ENCODE measurements at places on chromosomes 11 and 22.
A peak's percentile ranks its signal among the peaks of the same experiment; 100 is the strongest.

DNA sequence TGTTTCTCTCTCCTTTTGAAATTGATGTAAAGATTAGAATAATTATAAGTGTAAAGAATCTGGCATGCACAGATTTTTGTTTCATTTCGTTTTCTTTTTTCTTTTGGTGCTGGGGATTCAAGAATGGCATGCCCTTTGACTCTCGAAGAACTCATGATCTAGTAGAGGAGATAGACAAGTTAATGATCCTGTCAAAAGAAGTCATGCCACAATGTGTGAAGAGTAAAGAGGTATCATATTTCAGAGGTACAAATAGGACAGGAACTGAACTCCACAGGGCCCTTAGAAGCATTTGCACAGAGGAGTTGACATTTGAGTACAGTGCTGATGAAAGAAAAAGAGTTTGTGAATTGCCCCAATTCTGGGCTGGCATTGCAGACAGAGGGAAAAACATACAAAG, 708.0 kb upstream of the ARHGAP42 start:
- no peak for DNase-seq

- DNase-seq: no peak
Observed at GRCh38 chr11:127233998-127234397, 233.4 kb upstream of the KIRREL3 start.

DNA sequence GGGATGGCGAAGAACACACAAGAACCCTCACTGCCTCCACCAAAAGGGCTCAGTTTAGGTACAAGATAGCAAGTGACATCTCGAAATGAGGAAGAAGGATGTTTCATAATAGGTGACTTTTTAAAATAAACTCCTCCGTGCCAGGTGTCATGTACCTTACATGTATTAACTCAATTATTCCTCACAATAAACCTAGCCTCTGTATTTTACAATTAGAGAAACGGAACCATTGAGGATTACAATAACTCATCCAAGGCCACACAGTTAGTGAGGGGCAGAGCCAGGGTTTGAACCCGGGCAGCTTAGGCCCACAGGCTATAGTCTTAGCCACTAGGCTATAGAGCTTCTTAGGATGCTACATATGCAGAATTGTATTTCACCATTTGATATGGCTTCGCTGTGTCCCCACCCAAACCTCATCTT, 965 bp upstream of the PAMR1 start:
- no peak for DNase-seq

DNA sequence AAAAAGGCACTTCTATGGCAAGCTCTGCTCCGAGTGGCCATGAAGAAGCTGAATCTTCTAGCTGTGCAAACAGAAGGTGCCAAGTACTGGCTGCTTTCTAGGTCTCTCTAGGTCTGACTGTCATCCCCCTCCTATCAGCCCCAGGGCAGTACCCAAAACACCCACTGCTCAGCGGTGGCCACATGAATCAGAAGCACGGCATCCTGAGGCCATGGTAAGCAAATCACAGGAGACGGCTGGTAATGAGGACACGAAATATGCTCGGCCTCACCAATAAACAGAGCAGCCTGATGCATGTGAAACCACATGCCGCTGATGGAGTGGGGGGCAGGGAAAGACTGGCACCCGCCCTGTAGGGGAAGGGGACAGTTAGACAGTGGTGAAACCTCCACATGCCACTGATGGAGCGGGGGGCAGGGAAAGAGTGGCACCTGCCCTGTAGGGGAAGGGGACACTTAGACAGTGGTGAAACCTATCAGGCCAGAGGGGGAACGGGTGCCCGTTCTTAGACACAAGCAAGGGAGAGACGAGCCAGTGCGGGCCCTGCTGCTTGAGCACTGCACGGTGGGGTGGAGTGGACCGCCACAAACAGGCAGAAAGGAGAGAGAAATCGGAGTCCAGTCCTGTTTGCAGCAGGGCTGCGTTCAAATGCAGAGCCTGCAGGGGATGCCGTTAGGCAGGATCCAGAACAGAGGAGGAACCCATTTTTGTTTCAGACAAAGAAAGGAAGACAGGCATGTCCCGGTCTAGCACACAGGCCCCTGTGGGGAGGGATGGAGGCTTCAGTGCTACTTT, 29.9 kb upstream of the MOB2 start:
- no peak for DNase-seq

DNA sequence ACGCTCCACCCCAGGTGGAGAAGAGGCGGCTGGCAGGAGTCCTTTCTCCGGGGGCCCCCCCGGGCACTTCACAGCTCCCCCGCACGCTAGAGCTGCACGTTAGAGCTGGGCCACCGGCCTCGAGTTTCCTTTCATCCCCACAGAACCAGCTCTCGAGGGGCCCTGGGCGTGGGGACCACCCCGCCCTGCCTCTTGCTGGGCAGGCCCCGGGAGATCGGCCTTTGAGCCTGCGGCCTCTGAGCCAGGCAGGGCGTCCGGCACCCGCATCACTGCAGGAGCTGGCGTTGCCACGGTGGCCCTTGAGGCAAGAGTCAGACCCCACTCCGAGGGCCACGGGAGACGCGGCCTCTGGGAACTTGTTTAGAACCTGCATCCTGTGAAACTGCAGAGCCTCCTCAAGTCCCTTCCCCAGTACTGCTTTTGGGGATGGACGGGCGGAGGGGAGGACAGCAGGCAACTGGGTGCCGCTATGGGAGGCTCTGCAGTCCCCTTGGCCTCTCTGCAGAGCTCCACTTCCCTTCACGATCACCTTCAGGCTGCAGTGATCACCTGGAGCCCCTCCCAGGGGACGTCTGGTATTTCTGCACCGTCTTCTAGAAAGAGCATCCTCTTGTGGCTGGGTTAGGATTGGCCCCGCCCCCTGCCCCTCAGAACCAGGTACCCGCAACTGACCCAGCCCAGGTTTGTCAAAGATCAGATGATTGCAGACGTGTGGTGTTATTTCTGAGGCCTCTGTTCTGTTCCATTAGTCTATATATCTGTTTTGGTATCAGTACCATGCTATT, 13.9 kb upstream of the GAL start:
- DNase-seq: no peak

GRCh38 chr22:31141551-31141950, 1.2 kb upstream of the PLA2G3 start:
- DNase-seq: no peak

DNA sequence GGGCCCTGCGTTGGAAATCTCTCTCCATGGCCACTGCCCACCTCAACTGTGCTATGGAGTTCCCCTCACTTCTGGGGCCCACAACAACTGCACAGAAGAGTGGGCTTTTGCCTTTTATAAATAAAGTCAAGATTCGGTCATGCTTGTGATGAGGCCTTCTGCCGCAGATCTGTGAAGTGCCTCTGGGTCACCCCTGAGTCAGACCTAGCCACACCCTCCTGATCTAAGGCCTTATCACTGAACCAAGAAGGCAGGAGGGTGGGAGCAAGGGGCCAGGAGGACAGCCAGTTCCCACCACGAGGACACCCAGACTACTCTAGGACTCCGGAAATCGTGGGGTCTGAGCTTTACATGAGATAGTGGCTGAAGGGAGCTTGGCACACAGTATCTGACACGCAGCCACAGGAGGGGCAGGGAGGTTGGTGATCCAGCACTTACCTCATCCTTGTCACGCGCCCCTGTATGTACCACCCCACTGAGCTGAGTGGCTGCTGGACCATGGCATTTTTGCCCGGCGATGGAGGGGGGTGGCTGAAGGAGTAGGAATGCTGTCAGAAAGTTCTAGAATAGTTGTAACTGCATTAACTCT, 115.7 kb downstream of the ABTB2 start:
- no peak for DNase-seq

DNA sequence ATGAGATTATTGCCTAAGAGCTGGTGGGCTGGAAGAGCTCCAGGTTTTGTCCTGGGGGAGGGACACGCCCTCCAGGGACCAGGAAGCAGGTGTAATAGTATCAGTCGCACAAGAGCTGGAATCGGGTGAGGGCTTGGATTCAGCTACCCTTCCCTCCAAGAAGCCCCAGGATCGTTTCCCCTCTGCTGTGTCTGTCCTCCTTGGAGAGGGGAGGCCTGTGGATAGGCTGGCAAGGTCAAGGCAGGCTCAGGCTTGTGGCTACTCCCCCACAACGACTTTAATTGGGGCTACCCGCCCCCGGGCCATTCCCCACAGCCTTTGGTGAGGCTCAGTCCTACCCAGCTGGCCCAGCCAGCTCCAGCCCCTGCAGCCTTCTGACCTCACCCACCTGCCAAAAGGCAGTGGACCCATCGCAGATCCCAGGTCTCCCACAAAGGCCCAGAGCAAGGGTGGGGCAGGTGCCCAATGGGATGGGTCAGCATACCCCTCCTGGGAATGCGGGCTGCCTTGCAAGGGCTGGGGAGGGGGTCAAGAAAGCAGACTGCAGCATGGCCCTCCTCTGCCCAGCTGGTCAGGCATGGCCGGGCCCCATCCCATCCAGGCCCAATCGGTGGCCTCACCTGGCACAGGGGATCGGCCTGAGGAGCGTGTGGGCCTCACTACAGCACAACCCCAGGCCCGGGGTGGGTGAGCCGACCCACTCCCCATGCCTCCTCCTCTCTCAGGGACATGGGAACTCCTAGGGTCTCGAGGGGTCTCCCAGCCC, 1.0 kb downstream of the CTSD start:
- no peak for DNase-seq

- DNase-seq: peak; percentile 79
Observed at GRCh38 chr22:42868751-42869251, 11.7 kb upstream of the ARFGAP3 start.

DNA sequence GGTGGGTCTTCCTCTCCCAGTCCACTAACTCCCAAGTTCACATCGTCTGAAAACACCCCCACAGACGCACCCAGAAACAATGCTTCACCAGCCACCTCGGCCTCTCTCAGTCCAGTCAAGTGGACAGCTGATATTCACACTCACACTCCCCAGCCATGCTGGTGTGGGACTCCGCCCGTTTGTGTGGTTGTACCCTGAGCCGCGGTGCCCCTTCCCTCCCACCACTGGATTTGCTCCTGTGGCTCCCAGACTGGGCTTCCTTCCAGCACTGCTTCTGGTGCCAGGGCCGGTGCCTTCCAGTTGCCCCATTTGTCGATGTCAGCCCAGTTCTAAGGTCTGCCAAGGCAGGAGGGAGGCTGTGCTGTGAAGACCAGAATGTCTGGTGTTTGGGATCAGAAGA, 37.9 kb upstream of the PLET1 start:
- peak; percentile 72 for DNase-seq

DNA sequence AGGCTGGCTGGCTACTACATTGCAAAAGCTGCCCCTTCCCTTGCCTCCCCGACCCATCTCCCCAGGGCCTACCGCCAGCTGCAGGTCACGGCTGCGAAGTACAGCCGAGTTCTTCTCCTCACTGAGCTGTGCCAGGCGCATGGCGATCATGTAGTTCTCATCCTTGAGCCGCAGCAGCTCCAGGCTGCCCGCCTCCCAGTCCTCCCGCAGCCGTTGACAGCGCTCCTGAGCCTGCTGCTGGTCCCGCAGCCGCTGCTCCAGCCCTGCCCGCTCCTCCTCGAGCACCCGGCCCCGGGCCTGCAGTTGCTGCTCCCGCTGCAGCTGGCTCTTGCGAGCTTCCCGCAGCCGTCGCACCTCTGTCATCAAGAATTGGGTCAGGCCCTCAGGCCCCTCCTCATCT, 3.3 kb downstream of the CARD10 start:
- DNase-seq: no peak

DNA sequence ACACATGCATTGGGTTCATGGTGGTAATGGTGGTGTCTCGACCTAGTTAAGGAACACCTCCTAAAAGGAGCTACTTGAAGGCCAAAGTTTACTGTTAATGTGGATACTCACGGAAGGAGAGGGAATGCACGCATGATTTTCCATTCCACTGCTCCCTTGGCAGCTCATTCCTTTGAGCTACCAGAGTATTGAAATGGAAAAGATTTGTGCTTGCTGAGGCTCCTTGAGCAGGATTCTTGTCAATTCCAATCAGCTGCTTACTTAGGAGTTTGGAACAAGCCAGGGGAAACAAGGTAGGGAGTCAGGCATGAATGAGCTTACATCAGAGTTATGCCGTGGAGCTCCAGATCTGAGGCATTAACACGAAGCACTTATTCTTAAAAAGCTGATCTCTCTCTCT, 108.8 kb downstream of the GRIA4 start:
- peak; percentile 66 for DNase-seq

All from NCI-H446 (cell line).